Thoracic aorta (tissue), 2 donors: ENCODE measurements at places on chromosomes 12 and 14.

GRCh38 chr12:131620520-131620919 lies 90.4 kb upstream of the SFSWAP start:
- no peak for DNase-seq

DNA sequence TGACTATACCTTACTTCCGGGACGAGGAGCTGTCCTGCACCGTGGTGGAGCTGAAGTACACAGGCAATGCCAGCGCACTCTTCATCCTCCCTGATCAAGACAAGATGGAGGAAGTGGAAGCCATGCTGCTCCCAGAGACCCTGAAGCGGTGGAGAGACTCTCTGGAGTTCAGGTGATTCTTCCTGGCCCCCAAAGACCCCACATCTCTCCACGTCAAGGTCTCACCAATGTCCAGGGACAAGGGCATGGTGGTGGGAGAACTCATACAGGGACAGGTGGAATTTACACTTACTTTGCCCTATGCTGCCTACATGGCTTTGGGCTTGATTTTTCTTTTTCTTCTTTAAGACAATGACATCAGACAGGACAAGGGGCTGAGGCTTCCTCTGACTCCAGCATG lies 7.1 kb downstream of the SERPINA3 start:
- DNase-seq: no peak

DNA sequence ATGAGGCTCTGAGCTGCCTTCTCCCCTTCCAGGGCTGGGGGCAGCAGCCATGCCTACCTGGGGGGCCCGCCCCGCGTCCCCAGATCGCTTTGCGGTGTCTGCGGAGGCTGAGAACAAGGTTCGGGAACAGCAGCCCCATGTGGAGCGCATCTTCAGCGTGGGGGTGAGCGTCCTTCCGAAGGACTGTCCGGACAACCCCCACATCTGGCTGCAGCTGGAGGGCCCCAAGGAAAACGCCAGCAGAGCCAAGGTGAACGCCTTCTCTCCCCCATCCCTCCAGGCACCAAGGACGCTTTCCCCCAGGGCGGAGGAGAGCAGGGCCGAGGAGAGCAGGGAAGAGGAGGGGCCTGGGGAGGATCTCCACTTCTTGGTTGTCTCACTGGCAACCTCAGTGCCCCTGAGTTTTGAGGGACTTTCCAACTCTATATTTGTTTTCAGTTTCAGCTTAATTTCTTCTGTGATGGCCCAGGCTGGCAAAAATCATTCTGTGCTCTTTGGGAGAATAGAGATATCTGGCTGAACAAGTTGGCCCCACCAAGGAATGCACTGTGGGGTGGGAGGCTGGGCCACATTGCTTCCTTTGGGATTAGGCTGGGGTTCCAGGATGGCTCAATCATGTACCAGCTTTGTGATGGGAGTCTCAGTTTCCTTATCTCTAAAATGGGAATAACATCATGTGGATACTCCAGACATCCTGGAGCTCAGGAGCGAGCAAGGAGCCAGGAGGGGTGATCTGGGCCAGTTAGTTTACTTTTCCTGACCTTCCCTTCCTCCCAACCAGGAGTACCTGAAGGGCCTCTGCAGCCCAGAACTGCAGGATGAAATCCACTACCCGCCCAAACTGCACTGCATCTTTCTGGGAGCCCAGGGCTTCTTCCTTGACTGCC lies 1.2 kb downstream of the KHNYN start:
- no peak for DNase-seq

DNA sequence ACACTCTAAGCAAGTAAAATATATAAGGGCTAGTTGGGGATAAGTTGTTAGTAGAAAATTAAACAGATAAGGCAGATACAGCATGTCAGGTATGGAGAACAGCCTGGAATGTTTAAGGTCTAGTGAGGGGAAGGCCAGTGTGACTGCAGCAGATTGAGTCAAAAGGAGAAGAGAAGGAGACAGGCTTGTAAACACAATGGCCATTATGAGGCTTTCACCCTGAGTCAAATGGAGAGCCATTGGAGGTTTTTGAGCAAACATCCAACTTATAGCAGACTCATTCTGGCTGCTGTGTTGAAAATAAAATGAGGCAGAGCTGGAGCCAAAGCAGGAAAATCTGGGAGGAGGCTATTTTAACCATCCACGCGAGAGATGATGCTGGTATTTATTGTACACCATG lies 142.0 kb downstream of the DUSP6 start:
- DNase-seq: no peak

GRCh38 chr12:57896434-57897201 lies 44.7 kb upstream of the ATP23 start:
- no peak for DNase-seq

DNA sequence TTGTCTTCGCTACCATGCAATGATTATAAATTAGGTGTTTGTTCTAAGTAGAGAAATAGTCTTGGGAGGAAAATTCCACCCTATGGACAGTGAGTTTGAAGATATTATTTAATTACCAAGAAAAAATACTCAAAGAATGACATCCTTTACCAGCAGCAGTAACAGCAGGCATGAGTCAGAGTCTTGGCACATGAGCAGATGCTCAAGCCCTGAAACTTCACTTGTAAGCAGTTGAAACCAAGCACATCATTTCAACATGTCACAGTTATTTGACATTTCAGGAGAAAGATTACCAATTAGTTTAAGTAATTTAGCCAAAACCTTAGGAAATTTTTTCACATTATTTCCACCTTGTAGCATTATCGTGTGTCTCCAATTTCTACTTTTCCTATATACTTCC lies 99.2 kb downstream of the C12orf50 start:
- no peak for DNase-seq

DNA sequence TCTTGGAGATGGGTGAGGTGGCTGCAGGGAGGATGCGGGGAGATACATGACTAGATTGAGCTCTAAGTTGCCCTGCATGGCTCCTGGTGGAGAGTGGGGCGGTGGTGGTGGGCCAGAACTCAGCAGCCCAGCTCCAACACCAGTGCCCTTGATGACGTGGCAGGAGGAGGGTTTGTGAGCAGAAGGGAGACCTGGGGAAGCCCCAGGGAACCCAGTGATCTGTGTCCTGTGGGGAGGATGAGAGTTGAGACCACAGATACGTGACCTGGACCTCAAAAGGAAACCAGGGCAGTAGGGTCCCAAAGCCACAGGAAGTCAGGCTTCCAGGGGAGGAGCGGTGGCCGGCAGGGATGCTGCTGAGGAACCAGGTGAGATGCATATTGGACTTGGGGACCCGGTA lies 989.1 kb upstream of the TMEM132C start:
- no peak for DNase-seq

- no peak for DNase-seq
Measured at GRCh38 chr14:99589651-99590530, 14.1 kb downstream of the CCDC85C start.

- no peak for DNase-seq
Measured at GRCh38 chr12:14902465-14902864, 16.8 kb upstream of the MGP start.

GRCh38 chr14:68337279-68337678 lies 455.6 kb downstream of the ZFP36L1 start:
- DNase-seq: no peak

DNA sequence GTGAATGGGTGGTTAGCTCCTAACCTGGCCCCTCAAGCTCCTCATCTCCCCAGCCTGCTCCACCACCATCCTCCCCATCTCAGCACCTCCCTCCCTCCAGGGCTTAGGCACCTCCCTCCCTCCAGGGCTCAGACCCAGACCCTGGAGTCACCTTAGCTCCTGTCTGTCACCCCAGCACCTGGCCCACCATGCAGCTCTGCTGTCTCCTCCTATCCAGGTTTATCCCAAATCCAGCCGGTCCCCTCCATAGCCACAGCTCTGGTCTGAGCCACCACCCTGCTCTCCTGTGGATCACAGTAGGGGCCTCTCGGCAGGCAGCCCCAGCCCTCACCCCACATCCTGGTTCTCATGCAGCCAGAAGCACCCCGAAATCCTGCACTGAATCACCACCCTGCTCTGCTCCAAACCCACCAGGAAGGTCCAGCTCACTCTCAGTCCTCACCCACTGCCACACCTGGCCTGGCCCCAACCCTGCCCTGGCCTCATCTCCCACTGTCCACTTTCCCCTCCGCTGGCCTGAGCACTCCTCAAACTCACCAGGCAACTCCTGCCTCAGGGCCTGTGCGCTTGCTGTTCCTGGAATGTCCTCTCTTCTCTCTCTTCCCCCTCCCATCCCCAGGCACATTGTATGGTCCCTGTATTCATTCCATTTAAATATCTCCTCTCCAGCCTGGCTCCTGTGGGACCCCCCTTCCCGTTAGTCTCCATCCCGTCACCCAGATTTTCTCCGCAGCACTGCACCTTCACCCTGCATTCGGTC lies 62.6 kb downstream of the DIO3 start:
- no peak for DNase-seq

GRCh38 chr12:78959556-78959955 lies 95.0 kb downstream of the SYT1 start:
- no peak for DNase-seq

DNA sequence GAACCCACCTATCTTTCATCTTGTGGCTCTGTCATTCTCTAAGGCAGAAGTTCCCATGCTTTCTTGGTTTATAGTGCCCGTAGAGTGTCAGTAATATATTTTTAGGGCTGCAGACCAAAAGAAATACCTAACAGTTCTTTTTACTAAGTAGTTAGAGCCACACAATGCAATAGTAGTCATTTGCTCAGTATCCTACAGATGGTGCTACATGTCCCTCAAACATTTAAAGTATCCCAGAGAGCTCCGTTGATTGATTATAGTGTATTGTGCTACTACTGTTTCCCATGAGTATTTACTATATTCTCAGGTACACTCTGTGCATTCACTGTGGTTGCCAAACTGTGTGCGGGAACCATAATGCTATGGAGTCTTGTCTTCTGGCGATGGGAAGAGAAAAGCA lies 4.7 kb upstream of the PLBD1 start:
- no peak for DNase-seq

DNA sequence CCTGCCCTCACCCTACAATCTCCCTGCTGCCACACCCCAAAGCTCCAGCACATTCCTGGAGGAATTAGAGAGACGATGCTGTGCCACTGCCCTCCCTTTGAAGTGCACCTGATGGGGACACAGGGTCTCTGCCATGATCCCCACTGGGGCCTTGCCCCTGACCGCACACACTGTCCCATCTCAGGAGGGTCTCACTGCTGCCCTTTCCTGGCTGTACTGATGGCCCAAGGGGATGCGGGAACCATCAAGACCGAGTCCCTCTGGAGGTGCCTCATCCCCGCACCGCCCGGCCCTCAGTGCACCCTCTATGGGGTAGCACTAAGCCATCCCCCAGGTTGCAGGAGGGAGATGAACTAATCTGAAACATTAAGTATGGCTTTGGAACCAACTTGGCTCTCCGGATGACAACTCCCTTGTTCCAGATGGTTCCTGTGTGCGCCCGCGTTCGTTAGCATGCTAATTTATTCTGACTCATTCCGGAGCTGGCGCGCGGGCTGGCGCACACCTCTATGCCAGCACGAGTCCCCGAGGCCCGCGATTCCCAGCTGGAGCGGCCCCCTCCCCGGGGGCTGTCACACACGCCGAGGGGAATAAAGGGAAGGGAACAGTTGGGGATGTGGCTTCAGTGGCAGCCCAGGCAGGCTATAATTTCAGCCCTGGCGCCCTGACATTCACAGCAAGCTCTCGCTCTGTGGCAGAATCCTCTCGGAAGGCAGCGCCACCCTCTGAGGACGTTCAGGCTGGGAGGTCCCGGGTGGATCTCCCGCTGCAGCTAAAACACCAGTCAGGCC lies 34.2 kb upstream of the C14orf180 start:
- no peak for DNase-seq
